Transverse colon (tissue), 4 donors: ENCODE measurements at places on chromosomes 2 and 18. TPM values are rescaled to one million over a fixed set of nuclear protein-coding genes. Genes with fewer than 3 reads are reported as not detected.

MEP1B gene
- 31.1 TPM for total RNA-seq

DNA sequence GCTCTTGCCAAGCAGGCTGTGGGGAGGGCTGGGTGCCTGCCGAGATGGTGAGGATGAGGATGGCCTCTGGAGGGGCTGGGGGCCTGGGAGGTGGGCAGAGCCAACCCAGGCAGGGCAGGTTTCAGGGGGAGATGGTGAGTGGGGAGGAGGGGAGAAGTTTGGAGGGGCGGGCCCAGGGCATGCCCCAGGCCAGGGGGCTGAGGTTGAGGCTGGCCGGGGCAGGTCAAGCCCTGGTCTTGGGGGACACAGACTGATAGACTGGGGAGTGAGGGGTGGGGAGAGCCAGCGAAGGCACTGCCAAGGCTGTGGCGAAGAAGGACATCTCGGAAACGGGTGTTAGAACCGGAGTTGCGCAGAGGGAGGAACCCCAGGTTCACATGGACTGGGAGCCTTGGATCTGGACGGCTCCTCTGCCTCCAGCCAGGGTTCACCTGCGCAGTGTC lies 12.6 kb downstream of the CAPN10 start:
- no peaks in the 10 kb centered on the region for H3K27me3 ChIP-seq
- no peak overlapping the region for H3K27ac ChIP-seq
- H3K36me3 ChIP-seq = no peaks in the 10 kb centered on the region
- H3K4me3 ChIP-seq = no peak overlapping the region

GRCh38 chr2:5696945-5697521 lies 4.8 kb downstream of the SOX11 start:
- H3K27ac ChIP-seq = peak overlapping the region; percentile 33
- no peaks in the 10 kb centered on the region for H3K4me1 ChIP-seq
- no peak for DNase-seq
- H3K27me3 ChIP-seq = peaks cover 83% of the 10 kb centered on the region
- H3K36me3 ChIP-seq = no peaks in the 10 kb centered on the region
- H3K4me3 ChIP-seq = peak overlapping the region; percentile 33

- DNase-seq = no peak
- H3K4me1 ChIP-seq = no peaks in the 10 kb centered on the region
- no peak overlapping the region for H3K4me3 ChIP-seq
Measured at GRCh38 chr2:238082151-238082550, 18.0 kb upstream of the ESPNL start.

DNA sequence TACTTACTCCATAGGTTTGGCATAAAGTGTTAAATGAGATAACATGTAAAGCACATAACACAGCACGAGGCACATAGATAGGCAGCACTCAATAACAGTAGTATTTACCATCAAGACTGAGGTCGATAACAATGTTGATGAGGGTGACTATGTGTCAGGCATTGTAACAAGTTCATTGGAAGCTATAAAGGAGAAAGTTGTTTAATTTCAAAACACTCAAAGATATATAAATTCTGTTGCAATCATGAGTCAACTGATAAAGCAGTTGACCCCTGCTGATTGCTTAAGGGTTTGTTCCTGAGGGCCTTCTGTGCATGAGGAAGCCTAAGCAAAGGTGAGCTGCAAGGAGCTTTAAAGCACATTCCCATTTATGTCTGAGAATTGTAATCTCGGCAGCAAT lies 760.5 kb downstream of the SATB2 start:
- no peak overlapping the region for H3K4me3 ChIP-seq
- H3K4me1 ChIP-seq = no peaks in the 10 kb centered on the region
- H3K27ac ChIP-seq = peak overlapping the region; percentile 65
- peak; percentile 24 for DNase-seq

VIT gene
- 2.5 TPM for total RNA-seq

AQP12B gene
- total RNA-seq = 0.55 TPM

DNA sequence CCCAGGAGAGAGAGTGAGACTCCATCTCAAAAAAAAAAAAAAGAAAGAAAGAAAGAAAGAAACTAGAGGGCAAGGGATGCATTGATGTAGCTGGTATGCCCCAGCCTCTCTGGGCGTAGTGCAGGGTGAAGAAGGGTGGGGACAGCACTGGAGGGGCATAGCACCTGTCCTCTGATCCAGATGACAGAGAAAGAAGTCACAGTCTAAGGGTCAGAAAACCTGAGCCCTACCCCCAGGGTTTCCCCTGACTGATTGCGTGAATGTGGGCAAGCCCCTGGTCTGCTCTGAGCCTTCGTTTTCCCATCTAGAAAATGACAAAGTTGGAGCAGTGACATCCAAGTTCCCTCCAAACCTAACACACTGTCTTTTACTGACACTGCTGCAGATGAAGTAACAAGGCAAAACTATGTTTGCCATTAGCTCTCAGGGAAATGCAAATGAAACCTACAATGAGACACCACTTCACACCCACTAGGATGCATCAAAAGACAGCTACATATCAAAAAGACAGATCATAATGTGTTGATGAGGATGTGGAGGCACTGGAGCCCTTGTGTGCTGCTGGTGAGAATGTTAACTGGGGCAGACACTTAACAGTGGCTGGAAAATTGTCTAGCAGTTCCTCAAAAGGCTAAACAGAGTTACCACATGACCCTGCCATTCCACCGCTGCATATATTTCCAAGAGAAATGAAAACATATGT lies 19.5 kb upstream of the YWHAQ start:
- H3K27ac ChIP-seq = no peak overlapping the region
- no peak overlapping the region for H3K4me3 ChIP-seq
- H3K4me1 ChIP-seq = no peaks in the 10 kb centered on the region
- DNase-seq = no peak
- H3K36me3 ChIP-seq = no peaks in the 10 kb centered on the region

ARHGEF33 gene
- total RNA-seq = 0.14 TPM

DNA sequence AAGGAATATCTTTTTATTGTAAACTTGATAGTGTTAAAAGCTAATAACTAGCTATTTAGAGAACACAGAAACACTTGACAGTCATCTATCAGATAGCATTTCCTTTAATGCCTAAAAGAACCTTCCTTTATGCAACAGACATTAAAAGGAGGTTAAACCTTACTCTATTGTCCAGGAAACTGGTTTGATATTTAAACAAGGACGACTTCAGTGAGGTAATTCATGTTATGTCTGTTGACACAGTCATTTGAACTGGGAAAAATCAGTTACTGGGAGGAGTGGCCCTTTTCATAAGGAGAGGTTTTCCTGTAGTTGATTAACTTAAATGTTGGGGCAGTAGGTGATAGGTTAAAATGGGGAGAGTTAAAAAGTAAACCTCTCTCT lies 6.7 kb downstream of the TGIF1 start:
- H3K27ac ChIP-seq = peak overlapping the region; percentile 99
- peaks cover 15% of the 10 kb centered on the region for H3K36me3 ChIP-seq
- peaks cover 49% of the 10 kb centered on the region for H3K4me1 ChIP-seq
- no peak overlapping the region for H3K4me3 ChIP-seq
- DNase-seq = no peak
- no peaks in the 10 kb centered on the region for H3K27me3 ChIP-seq

DNA sequence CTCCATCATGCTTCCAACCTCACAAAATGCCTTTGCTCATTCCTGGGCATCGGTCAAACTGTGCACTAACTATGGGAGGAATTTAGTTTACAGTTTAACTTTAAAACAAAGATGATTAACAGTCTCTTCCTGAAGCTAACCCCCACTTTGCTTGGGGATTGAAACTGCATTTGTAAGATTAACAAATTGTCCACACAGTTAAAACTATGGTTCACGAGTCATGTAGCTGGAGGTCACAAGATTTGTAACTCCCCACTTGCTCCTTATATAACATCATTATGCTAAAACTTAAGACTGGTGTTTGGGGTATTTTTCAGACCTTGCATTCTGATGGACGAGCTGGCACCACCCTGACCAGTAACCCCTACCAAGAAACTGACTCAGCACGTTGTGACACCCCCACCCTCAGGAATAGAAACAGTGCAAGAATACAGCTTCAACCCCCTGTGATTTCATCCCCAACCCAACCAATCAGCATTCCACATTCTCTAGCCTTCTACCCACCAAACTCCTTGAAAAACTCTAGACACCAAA lies 252.3 kb downstream of the MBD5 start:
- no peaks in the 10 kb centered on the region for H3K4me1 ChIP-seq
- no peak overlapping the region for H3K4me3 ChIP-seq
- no peaks in the 10 kb centered on the region for H3K27me3 ChIP-seq
- no peak for DNase-seq

NOL4 gene
- total RNA-seq = not detected
